ENCODE measurements at places on chromosomes 7 and 10.

GRCh38 chr10:110378533-110379108 is 73.9 kb upstream of the SMNDC1 start:
- DNase-seq = no peak

GRCh38 chr10:30705101-30705624 is 75.6 kb upstream of the LYZL2 start:
- peak; percentile 16 for DNase-seq

DNA sequence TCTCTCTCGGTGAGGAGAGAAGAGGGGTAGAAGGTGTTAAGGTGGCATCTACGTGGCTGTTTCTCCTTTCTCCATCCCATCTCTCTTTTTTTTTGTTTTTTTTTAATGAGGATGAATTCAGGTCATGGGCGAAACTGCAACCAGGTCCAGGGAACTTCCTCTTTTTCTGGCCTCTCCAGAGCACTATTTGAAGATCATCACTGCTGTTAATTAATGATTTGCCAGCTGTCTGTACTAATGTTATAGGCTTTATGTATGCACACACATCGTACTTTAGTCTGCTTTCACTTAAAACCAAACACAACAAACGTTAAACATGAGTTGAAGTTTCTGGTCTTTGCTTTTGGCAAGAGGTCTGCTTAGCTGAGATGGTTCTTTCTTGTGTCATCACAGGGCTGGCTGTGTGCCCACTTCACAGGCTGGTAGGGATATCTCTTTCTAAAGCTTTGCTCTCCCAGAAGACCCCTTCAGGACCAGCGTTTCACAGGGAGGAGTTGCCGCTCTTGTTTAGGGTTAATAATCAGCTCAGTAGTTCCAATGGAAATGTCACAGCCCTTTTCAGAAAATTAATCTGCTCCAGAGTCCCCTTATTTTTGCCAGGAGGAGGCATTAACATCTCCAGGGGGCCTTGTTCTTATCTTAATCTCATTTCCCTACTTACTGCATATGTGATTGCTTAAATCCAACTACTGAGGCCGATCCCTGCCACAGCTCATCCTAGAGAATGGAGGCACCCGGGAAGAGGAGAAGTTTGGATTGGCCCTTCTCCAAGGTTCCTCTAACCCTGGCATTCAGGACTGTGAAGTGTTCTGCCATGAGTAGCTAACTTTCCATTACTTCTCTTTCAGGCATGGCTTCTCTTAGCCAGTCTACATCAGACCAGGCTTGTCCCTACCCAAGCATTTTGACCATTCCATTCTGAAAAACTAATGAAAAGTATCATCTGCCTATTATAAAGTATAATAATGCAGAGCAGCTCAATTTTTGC is 273.9 kb upstream of the NFE2L3 start:
- no peak for DNase-seq

DNA sequence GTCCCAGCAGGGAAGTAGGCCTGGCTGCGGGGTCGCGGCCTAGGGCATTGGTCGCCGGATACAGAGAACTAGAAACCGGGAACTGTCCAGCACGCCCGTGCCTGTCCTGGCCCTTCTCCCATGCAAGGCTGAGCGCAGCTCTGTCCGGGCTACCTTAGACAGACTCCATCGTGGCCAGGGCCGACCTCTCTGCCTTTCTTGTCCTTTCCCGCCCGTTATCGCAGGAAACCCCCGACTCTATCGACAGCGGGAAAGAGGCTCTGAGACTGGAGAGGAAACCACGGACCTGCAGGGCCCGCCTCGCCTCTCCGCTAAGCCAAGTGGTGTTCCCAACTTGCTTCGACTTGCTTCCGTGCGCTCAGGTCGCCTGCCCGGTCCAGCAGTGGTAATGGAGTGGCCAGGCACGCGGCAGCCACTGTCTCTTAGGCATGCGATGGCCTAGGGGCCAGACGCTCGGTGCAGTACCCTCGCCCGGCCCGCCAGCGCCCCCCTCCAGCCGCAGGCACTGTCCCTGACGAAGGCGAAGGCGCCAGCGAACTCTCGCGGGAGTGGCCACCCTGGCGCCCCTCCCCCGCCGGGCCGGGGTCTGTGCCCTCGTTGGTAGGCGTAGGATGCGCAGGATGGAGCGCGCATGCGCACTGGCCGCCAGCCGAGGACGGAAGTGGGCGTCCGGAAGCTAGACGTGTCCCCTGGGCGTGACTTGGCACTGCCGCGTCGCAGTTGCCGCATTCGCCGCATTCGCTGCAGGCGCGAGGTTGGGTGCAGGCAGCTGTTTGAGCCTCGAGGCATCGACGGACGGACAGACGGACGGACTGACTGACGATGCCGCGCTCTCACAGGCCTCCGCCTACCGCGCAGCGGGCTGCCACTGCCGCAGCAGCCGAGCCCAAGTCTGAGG is 54.4 kb downstream of the MCMBP start:
- peak; percentile 59 for DNase-seq

DNA sequence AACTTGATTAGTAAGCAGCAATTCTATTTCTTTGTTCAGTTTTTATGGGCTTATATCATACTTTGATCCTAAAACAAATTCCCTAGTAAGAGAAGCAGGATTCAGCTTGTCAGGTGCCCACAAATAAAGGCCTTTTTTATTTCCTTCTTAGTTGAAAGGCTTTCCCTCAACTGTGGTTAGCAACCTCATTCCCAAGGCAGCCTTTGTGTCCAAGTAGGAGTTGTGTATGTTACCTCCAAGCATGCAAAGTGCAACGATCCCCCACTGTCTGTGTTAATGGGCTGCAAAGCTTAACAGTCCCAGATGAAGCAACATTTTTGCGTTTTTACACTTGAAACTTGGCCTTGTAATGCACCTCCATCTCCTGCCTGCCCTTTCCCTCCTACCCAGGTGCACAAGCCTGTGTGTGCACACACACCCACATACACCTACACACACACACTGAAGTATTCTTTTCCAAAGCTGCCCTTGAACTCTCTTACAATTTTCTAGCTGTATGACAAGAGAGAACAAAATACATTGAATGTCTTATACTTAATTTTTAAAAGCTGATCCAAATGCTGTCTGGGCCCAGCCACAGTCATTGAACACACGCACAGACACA is 278.2 kb downstream of the SNX13 start:
- DNase-seq = no peak

DNA sequence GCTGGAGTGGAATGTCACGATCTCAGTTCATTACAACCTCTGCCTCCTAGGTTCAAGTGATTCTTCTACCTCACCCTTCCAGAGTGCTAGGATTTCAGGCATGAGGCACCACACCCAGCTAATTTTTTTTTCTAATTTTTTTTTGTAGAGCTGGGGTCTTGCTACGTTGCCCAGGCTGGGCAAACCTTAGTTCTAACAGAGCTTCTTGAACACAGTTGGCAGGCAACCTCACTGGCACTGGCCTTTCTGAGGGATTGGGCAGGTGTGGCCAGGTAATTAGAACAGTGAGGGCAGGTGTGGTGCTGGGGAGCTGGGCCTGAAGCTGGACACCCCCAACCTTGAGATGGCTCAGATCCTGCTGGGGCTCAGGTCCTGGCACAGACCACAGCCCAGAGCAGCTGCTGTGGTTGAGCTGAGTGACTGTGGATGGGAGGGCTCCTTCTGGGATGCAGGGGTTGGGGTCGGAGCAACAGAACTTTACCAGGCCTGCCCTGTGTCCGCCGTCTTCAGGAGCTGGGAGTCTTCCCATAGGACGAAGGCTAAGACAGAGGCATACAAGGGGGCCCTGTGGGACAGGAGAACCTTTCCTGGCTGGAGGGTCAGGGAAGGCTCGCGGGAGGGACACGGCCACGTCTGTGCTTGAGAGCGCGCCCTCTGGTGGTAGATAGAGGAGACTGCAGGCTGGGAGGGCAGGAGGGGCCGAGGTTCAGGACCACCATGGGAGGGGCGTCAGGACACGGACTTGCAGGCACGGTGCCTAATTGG is 48.2 kb downstream of the COL26A1 start:
- DNase-seq = peak; percentile 64

GRCh38 chr7:27870595-27870994 is 130.6 kb downstream of the TAX1BP1 start:
- DNase-seq = no peak

DNA sequence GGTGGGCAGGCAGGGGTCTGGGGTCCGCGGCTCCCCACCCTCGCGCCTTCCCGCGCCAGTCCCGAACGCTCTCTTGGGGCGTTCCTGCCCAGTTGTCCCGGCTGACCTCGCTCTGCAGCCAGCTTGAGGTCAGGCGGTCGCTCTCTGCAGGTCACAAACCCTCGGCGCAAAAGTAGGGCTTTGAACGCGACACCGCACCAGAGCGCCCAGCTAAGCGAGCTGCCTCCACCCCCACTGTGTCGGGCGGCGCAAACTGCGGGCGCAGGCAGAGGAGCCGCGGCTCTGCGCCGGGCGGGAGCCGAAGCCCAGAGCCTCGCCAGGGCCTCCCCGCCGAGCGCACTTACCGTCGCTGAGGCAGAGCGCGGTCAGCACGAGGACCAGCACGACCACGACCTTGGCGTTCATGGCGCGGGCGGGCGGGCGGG is 284 bp downstream of the CXCL12 start:
- DNase-seq = no peak

DNA sequence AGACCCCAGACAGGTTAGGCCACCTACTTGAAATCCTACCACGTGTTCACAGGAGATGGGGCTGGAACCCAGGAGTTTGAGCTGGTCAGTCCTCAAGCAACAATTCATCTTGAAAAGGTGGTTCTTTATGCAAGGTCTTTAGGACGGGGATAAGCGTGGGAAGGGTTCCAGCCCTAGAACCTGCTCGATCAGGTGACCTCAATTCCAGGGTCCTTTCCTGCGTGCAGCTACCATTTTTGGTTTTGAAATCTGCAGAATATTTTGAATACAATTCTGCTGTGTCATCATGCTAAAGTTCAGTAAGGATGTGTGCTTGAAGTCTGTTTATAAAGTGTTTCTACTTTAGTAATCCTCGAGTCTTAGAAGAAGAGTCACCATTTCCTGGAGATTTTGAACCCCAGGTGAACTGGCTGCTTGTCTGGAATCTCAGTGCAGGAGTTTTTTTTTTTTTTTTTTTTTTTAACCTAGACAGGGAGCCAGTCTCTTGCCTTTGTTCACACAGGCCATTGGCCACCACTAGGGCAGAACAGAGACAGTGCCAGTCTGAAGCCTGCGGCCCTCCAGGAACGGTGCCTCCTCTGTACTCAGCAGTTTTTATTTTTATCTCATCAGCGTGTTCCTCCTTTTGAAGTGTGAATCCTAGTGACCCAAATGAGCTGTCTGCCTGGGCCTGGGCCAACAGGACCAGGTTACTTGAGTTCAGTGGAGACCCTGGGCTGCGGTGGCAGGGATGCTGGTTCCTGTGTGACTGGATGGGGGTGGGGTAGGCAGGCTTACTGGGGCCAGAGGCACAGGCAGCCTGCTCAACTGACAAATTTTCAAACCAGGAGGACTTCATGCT is 54.6 kb downstream of the EEPD1 start:
- DNase-seq = no peak

- peak; percentile 32 for DNase-seq
Observed at GRCh38 chr7:25894002-25894901, 257.7 kb upstream of the NFE2L3 start.

GRCh38 chr7:17640730-17641377 is 299.4 kb downstream of the SNX13 start:
- DNase-seq = no peak

GRCh38 chr10:71727105-71727737 is 7.6 kb upstream of the C10orf105 start:
- no peak for DNase-seq

- DNase-seq = no peak
Observed at GRCh38 chr10:124003070-124003419, 90.4 kb downstream of the CHST15 start.

DNA sequence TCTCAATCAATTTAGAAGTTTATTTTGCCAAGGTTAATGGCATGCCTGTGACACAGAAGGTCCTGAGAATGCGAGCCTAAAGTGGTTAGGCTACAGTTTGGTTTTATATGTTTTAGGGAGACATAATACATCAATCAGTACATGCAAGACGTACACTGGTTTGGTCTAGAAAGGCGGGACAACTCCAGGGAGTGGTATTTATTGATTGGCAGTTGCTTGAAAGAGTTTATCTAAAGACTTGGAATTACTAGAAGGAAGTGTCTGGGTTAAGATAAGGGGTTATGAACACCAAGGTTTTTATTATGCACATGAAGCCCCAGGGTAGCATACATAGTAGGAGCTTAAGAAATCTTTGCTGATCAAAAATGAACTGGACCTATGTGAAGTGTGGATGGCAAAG is 21.5 kb downstream of the NPVF start:
- no peak for DNase-seq

DNA sequence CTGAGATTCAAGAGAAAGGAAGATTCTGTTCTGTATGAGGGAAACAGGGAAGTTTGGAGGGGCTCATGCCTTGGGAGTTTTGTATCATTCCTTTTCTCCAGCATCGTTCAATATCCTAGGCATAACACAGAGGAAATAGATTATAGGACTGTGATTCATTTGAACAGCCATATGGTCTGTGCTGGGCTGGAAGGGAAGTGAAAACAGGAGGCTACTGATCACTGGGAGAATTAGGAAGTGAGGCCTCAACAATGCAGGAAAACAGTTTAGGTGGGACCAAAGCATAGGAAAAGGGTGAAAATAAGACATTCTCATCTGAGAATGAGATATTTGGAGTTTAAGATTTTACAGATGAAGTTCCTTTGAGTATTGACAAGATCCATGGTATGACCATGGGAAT is 70.7 kb upstream of the MKX start:
- no peak for DNase-seq

DNA sequence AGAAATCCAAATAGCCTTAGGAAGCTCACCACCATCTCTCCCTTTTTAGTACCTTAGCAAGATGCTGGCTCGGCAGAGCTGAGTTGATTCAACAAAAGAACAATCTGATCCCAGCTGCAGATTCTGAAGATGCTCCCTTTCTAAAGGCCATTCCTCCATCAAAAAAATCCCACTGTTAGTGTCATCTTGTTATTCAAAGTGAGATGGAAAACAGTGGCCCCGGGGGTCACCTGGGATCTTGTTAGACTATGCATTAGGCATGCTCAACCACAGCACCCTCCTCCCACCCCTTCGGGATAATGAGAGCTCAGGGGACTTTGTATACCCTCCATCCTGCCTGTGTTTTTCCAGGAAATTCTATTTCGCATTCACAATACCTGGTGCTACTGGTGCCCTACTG is 2.4 kb downstream of the NCAPG2 start:
- DNase-seq = no peak

DNA sequence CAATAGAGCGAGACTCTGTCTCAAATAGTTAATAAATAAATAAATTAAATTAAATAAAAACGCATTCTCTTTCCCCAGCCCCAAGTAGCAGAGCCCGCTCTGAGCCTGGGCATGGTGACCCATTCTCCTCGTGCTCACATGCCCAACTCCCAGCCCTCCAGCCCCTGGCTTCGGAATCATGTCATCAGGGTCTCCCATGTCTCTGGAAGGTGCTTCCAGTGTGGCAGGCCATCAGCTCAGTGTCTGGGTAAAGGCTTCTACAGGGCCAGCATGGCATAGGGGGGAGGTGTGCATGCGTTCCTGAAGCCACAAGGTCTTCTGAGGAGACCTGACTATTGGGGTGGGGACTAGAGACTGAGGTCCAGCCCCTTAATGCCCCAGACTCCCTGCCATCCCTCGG is 72.8 kb downstream of the ALOX5 start:
- DNase-seq = no peak

- DNase-seq = no peak
Observed at GRCh38 chr10:31087011-31087410, 55.3 kb upstream of the ZNF438 start.

GRCh38 chr10:16915300-16915699 is 98.1 kb upstream of the RSU1 start:
- DNase-seq = peak; percentile 68
